ENCODE measurements at places on chromosomes 12 and 14.
A peak's percentile ranks its signal among the peaks of the same experiment; 100 is the strongest.

- no peak for DNase-seq
Observed at GRCh38 chr14:51521764-51522163, 129.9 kb upstream of the FRMD6 start.

- no peak for DNase-seq
Observed at GRCh38 chr14:36939265-36939664, 233.1 kb downstream of the SLC25A21 start.

- DNase-seq = no peak
Observed at GRCh38 chr14:101733211-101733610, 28.3 kb upstream of the PPP2R5C start.

- peak; percentile 63 for DNase-seq
Observed at GRCh38 chr12:116368196-116369194, 91.0 kb upstream of the MED13L start.

- no peak for DNase-seq
Observed at GRCh38 chr14:104973135-104973384, 5.1 kb downstream of the AHNAK2 start.

- no peak for DNase-seq
Observed at GRCh38 chr14:103563844-103564505, 1.2 kb downstream of the COA8 start.

- DNase-seq = no peak
Observed at GRCh38 chr14:64092940-64093339, 201.2 kb downstream of the ESR2 start.

- DNase-seq = no peak
Observed at GRCh38 chr12:4027412-4027811, 154.2 kb upstream of the PARP11 start.

GRCh38 chr12:52591521-52591920, 9.7 kb downstream of the KRT72 start:
- no peak for DNase-seq

DNA sequence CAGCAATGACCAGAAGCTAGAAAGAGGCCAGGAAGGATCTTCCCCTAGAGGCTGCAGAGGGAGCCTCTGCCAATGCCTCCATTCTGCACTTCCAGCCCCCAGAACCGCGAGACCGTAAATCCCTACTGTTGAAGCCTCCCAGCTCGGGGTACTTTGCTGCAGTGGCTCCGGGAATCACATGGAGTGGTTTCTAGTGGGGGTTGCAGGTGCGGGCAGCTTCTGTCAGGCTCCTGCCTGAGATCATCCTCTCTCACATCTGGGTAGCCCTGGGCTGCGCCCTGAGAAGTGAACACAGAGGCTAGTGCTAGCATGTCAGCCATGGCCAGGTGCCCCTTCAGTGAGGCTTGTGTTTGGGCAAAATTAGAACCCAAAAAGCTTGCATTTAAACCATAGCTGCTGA, 67.3 kb downstream of the TSPAN9 start:
- DNase-seq = no peak

GRCh38 chr12:130418251-130418650, 80.6 kb downstream of the PIWIL1 start:
- no peak for DNase-seq

DNA sequence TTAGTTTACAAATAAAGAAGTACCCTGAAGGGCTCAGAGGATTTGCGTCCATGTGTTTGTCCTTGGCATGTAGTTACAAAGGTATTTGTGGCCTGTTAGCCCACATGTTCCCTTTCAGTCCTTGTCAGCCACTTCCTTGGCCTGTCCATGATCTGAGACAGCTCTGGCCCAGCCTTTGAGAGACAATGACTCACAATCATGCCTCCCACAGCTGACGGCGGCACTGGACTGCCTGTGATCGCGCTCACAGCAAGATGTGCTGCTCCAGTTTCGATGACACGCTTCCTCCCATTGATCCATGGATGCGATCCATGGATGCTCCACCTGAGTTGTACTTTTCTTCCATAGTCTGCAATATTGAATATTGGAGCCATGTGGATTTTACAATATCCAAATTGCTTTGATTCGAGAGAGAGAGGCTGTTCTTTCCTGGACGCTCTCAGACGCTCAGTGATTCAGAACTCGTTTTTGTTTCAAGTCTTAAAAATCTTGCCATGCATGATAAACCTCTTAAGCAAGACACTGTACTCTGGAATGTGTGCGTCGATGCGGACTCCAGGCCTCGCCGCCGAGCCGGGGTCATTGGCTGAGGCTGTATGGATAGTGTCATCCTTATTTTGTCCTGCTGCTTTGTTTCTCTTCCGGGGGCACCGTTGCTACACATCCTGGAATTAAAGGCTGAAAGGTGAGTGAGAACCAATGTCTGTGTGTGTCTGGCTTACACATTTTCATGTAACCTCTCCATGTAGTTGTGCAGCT, 220.1 kb downstream of the GLT1D1 start:
- no peak for DNase-seq

- DNase-seq = no peak
Observed at GRCh38 chr14:31884776-31885379, 192.2 kb upstream of the ARHGAP5 start.

GRCh38 chr12:68536885-68537485, 73.7 kb upstream of the RAP1B start:
- DNase-seq = no peak

DNA sequence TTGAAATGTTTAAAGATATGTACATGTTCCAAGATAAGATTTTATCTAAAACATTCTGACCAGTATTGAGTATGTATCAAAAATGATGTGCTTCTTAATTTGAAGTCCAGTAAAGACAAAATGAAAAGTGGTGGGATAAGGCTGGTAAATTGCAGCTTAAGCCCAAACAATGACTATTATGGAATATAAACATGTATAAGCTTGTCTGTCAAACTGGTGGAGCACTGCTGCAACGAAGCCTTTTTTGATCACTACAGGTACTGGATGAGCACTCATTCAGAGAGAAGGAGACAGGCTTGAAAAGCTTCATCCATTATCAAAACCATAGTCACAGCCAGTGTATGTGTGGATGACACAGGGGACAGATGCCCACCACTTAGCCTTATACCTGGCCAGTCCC, 138.4 kb downstream of the ATP23 start:
- DNase-seq = no peak

GRCh38 chr14:64465831-64466554, 694 bp downstream of the AKAP5 start:
- DNase-seq = no peak

DNA sequence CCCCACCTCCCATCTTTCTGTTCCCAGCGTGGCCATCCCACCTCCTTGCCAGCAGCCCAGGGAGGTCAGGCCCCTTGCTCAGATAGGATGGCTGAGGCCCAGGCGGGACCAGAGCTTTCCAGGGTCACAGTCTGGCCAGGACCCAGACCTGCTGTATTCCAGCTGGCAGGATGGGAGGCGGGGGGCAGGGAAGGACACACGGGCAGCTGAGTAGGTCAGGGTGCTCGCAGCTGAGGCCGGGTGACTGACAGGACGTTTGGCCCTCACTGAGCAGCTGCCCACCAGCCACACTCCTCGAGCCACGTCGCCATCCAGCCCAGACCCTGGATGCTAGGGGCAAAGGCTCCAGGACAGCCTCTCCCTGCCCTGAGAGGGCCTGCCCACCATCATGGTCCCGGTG, 4.0 kb downstream of the NUDT14 start:
- no peak for DNase-seq

- no peak for DNase-seq
Observed at GRCh38 chr14:99267837-99268781, 3.9 kb downstream of the BCL11B start.

GRCh38 chr14:91835197-91835919, 32.0 kb downstream of the TC2N start:
- DNase-seq = no peak

DNA sequence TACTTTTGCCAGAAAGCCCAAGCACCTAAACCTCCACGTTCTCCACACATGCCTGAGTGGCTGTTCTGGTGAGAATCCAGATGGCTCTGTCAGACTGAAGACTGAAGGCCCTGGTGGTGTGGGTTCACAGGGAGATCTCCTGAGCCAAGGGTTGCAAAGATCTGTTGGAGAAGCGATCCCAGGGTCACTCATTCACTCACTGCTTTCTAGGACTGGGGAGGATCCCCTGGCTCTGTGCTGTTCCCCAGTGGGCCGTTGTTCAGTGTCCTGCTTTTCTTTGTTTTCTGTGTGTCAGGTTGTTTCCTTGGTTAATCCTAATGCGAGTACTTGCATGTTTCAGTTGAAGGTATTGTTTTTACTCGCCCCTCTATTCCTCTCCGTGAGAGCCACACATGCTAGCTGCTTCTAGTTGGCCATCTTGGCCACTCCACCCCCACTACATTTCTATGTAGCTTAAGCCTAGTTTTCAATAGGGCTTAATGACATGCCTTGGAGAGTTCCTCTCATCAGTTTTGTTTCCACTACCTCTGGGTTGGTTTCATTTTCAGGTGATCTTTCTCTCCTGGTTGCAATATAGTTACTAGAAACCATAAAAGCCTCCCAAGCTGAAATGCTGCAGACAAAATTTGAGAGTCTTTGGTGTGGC, 144.5 kb upstream of the SLC38A2 start:
- no peak for DNase-seq
